Cerebellum (tissue), 4 donors: ENCODE measurements at places on chromosomes 1 and 21. TPM values are rescaled to one million over a fixed set of nuclear protein-coding genes. Genes with fewer than 3 reads are reported as not detected.

Gene RGSL1
- total RNA-seq: not detected

Gene PTGER3
- total RNA-seq: 44.7 TPM

Gene BCAN
- total RNA-seq: 106 TPM

Gene RGS16
- total RNA-seq: 6.6 TPM

Gene OR10R2
- not detected for total RNA-seq

Gene OPTC
- total RNA-seq: not detected

Gene ASH1L
- total RNA-seq: 65.2 TPM

Gene SNAPIN
- total RNA-seq: 32.0 TPM

Gene RHCE
- 0.18 TPM for total RNA-seq

Gene TP73
- total RNA-seq: 0.36 TPM

Gene AMPD1
- not detected for total RNA-seq

Gene KCNQ4
- total RNA-seq: 2.0 TPM

Gene TRPM2
- 4.0 TPM for total RNA-seq

Gene IBA57
- total RNA-seq: 10.8 TPM

Gene FHL3
- total RNA-seq: 6.1 TPM

Gene TPM3
- 124 TPM for total RNA-seq

Gene GJA8
- not detected for total RNA-seq

Gene ZNF593OS
- total RNA-seq: 1.5 TPM
